ENCODE measurements at places on chromosomes 4 and X.
A peak's percentile ranks its signal among the peaks of the same experiment; 100 is the strongest.

- peak; percentile 14 for DNase-seq
These were observed 9.4 kb downstream of the UVSSA start for GRCh38 chr4:1356181-1356998.

- DNase-seq = no peak
These were observed 5.4 kb downstream of the DAPP1 start for GRCh38 chr4:99821918-99822503.

DNA sequence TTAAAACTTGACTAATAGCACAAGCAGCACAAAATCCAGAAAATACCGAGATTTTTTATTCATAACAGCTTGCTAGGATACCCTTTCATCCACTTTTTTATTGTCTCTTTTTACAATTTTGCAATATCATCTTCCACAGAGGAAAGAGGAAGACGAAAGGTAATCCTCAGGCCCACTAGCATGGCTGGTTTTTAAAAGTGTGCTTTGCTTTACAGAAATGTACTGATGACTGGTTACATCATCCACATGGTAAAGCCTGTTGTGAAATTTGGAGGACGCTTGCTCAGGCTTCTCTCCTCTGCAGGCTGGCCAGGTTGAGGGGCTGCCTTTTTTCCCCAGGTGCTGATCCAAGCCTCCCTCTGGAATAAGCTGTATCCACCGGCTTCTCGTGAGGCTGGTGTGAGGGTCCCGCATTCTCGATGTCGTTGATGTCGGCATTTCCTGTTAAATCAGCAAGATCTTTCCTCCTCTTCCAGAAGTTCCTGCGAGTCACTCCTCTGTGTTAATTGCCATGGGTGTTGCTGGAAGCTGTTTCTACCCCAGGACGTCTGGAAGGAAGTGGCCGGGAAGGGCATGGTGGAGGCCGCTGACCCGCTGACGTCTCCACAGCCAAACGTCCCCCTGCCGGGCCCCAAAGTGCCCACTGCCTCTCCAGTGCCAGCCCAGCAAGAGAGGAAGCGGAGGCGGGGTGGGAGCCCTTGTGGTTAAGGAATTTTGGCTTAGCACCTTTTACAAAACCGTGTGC, 5.8 kb upstream of the DGKQ start:
- DNase-seq = no peak

DNA sequence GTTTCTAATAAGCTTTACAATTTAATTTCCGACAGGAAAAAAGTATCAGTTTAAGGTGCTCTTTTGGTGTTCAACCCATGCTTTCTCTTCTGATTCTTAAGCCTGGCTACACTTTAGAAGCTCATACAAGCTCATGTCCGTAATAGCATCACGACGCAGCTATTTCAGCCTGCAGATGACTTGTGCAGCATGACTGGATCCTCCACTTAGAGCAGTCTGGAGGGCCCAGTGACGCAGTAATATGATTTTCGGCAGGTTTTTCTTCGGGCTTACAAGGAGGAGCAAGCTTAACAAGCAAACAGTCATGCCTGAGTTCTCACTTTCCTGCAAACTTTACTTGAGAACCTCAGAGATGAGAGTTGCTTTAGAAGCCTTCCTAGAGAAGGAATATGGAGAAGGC, 85.3 kb upstream of the MAML3 start:
- DNase-seq = no peak

DNA sequence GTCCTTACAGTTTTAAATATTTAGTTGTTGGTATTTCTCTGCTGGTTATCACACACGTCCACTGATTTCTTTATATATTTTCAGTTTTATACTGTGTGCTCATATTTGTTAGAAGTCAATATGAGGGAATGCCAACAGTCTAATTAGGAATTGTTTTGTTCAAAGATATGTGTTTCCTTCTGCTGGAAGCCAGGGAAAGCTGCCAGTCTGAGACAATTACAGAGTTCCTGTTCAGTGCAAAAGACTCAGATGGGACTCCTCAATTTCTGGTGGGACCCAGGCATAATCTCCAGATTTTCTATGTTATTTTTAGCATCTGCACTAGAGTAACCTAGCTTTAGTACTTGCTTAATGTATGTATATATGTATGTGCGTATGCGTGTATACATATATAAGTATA, 486.0 kb downstream of the GRID2 start:
- DNase-seq = no peak

DNA sequence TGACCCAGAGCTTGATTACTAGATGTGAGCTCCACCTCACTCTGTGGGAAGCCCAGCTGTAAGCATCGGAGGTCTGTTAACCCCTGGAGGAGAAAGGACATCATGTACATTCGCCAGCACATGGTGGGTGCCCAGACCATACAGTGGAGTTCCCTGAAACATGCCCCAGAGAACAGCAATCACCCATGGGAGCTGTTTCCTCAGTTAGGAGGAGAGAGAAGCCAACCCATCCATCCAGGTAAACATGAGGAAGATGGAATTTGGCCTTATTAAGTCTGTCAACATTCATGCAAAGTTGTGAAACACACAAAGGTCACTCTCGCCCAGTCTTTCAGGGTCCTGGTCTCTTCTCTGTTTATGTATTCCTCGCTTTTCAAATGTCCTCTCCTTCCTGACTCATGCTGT, 354.7 kb downstream of the ANK2 start:
- no peak for DNase-seq

- no peak for DNase-seq
These were observed 20.4 kb upstream of the TLR2 start for GRCh38 chr4:153663667-153664066.

DNA sequence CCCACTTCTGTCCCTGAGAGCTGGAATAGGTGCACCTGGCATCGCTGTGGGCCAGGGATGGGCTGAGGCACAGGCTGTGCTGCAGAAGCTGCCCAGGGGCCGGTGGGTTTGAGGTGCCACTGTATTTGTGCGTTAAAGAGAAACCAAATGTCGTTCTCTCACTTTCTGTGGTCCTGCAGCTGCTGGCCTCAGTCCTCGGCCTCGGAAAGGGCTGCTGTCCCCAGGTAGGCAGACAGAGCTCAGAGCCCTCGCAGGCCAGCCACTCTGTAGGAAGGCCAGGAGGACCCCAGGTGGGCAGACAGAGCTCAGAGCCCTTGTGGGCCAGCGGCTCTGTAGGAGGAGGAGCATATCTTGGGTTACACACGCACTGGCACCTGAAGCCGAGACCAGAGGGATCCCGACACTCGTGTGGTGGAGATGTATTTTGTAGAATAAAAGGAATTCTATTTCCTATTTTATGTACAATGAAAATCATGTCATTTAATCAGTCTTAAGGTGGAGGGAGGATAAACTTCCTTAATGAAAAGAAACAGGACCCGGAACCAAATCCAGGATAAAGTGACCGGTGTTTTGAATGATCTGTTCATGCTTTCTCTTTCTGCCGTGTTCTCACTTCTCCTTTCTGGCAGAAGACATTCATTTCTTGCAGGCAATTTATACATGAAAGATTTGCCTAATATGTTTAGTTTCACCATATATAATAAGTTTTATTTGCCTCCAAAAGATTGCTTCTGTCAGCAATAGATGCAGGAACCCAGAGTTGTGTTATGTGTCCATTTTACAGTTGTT, 54.4 kb upstream of the HGFAC start:
- no peak for DNase-seq

DNA sequence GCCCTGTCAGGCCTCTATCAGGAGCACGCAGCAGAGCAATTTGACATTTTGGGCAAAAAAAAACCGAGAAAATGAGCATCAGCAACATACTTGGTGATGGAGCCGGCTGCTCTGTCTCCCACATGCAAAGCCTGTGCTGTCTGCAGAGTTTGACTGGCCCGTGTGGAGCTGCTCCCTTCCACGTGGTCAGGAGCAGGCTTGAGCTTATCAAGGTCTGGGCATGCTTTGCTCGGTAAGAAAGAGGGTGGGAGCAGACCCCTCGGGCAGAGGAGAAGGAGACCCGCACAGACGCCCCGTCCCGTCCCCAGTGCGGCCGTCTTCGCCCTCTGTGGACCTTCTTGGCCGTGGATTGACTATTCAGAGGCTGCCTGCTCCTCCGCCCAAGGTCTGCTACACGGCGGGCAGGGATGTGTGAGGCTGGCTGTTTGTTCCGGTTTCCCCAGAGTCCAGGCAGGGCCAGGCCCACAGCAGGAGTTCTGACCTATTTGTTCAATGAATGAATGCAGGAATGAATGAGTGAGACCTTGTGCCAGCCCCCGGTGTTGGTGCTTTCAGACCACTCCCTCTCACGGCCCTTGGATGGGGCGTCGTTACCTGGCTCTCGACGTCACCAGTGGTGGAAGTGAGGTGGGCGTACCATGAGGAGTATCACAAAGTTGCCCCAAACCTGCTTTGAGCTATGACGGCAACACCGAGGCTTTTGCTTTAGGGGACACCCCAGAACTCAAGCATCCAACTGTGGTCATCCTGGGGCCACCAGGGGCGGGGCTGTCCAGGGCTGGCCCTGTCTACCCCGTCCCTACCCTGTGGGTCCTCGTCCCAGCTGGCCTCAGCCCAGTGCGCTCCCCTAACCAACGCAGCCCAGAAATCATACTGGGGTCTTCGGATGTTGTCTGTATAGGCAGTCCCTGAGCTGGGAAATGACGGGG, 54.7 kb upstream of the ADRA2C start:
- DNase-seq = no peak

GRCh38 chrX:17082831-17083230, 136.4 kb downstream of the REPS2 start:
- DNase-seq = no peak

All from stimulated activated CD4-positive, alpha-beta T cell treated with anti-CD3 and anti-CD28 coated beads, TNF-alpha, amount 100 ng/mL, for 1 hour (primary cell).